ENCODE measurements at places on chromosomes 16 and 17. TPM values are rescaled to one million over a fixed set of nuclear protein-coding genes. Genes with fewer than 3 reads are reported as not detected.

HSD11B2 gene
- total RNA-seq: not detected

AFMID gene
- 14.4 TPM for total RNA-seq

FA2H gene
- 0.13 TPM for total RNA-seq

FOXC2 gene
- total RNA-seq: not detected

TBX6 gene
- 2.1 TPM for total RNA-seq

STH gene
- total RNA-seq: not detected

CCR7 gene
- total RNA-seq: 225 TPM

RTN4RL1 gene
- 1.2 TPM for total RNA-seq

MBTPS1 gene
- total RNA-seq: 59.3 TPM

DHRS13 gene
- total RNA-seq: 29.7 TPM

NMT1 gene
- total RNA-seq: 108 TPM

NXN gene
- total RNA-seq: 0.28 TPM

KCNH6 gene
- total RNA-seq: not detected

CDH5 gene
- total RNA-seq: not detected

SHBG gene
- not detected for total RNA-seq

OTOP2 gene
- total RNA-seq: not detected

DBNDD1 gene
- total RNA-seq: 0.55 TPM

BAIAP3 gene
- total RNA-seq: 1.7 TPM

SPN gene
- total RNA-seq: 336 TPM

PYDC1 gene
- total RNA-seq: not detected

TP53TG3B gene
- not detected for total RNA-seq

CSNK1D gene
- total RNA-seq: 116 TPM

CDK3 gene
- 5.5 TPM for total RNA-seq

OTOP3 gene
- total RNA-seq: not detected

SLC12A3 gene
- not detected for total RNA-seq

ARHGAP23 gene
- 0.63 TPM for total RNA-seq

Measured in activated naive CD4-positive, alpha-beta T cell treated with anti-CD3 and anti-CD28 coated beads, Interleukin-2, amount 10 ng/mL, durations not matched to agents 5 hours and 36 hours (primary cell).